ENCODE measurements at places on chromosomes 3 and 15. TPM values are rescaled to one million over a fixed set of nuclear protein-coding genes. Genes with fewer than 3 reads are reported as not detected.

Gene SLC22A13
- not detected for total RNA-seq

Gene GOLGA6D
- not detected for total RNA-seq

Gene GOLGA8J
- total RNA-seq = not detected

Gene CCR9
- not detected for total RNA-seq

Gene PIGZ
- 0.34 TPM for total RNA-seq
